ENCODE measurements at places on chromosomes 1 and 21.

DNA sequence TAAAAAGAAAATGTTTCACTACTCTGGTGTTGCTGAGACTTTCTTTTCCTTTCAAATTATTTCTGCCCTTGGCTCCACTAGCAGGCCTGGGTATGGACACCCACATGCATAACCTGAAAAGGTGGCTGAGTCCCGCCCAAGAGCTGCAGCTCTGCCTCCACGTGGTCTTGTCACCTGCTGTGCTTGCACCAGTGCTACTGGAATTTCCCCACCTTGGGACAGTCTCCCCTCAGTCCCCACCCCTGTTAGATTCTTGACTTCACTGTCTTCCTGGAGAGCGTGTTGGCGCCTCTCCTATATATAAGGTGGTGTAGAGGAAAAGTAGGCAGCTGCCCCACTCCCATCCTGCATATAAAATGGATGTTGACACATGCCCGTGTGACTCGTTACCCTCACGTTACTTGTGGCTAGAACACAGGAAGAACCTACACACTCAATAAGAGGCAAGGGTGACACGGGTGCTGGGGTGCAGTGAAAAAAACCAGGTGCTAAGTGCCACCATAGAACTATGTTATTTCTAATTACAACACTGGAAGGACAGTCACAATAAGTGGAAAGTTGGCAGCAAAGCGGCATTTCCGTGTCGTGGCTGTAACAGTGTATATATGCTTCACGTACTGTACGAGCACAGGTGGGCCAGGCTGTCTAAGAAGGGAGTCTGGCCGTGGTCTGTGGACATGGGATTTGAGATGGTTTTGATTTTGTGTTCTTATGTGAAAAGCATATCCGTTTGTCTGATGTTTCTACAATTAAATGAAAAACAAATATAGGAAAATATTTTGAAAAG is 61.0 kb downstream of the POFUT2 start:
- no peak for DNase-seq

DNA sequence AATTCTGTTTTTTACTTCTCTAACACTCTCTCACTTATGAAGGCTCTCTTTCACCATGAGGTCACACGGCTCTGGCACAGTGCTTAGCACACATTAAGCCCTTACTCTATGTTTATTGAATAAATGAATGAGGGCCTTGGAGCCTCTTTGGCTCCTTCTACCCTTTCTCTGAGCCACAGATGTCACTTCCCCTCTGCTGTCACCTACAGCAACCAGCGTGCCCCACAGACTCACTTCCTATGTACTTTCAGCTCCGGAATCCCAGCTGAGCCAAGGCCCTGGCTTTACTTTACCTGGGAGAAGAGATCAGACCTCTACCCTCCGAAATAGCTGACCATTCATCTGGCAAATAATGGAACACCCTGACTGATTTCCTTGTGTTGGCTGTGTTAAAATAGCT is 53.7 kb upstream of the HMCN1 start:
- no peak for DNase-seq

DNA sequence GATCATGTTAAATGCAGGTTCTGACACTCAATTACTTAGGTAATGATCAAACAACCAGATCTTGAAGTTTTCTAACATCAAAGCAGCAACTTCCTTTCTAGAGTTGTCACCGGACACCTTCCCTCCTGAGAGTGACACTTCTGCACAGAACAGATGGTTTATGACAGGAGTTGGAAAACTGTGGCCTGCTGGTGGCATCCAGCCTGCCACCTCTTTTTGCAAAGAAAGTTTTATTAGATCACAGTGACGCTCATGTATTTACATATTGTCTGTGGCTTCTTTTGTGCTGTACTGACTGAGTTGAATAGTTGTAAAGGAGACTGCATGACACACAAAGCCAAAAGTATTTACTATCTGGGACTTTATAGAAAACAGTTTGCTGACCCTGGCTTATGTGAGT is 28.3 kb downstream of the DDR2 start:
- DNase-seq = no peak

- DNase-seq = no peak
Measured at GRCh38 chr1:173474097-173474779, 2.9 kb upstream of the PRDX6 start.

DNA sequence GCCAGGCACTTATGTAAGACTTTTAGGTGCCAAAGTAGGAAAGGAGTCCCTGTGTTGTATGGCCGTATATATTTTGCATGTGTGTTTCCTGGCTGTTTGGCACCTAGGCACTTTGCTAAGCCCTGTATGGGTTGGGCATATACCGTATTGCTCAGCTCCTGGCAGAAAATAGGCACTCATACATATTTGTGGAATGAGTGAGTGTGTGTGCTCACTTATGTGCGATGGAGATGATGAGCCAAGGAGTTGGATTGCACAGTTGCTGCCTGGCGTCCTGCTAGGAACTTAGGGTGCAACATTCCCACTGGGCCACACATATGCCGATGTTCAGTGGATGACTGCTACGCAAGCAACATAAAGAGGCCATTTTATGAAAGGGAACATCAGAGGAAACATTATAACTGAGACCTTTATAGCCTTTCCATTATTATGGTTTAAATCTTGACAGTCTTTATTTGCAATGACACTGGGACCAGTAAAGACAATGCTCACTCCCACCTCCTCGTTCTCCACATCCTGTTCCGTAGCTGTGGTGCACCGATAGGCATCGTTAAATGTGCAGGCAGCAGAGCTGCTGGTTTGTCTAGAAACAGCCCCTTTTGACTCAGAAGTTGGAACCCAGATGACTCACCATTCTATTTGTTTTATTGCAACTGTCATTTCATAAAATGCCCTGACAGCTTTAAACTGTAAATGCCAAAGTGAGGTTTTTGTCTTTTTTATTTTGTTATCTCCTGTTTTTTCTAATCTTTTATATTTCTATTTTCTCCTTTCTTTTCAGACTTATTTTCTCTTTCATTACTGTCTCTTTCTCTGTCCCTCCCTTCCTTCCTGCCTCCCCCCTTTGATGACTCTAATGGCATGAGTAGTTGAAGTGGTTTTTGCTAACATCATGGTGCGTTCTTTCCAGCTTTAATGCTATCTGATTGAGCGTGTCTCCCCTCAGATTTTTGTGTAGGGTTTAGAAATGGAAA is 36.1 kb downstream of the PEX14 start:
- DNase-seq = no peak

- no peak for DNase-seq
Measured at GRCh38 chr1:125065821-125066180, 3881.0 kb downstream of the SRGAP2C start.

GRCh38 chr1:161930064-161930463 is 93.6 kb downstream of the OLFML2B start:
- no peak for DNase-seq

GRCh38 chr1:186819126-186819525 is 9.6 kb upstream of the PLA2G4A start:
- DNase-seq = no peak

GRCh38 chr1:51433972-51434510 is 85.0 kb downstream of the EPS15 start:
- no peak for DNase-seq

- no peak for DNase-seq
Measured at GRCh38 chr1:232443372-232443771, 186.6 kb downstream of the SIPA1L2 start.

GRCh38 chr1:54218883-54219687 is 19.1 kb downstream of the MRPL37 start:
- DNase-seq = no peak

DNA sequence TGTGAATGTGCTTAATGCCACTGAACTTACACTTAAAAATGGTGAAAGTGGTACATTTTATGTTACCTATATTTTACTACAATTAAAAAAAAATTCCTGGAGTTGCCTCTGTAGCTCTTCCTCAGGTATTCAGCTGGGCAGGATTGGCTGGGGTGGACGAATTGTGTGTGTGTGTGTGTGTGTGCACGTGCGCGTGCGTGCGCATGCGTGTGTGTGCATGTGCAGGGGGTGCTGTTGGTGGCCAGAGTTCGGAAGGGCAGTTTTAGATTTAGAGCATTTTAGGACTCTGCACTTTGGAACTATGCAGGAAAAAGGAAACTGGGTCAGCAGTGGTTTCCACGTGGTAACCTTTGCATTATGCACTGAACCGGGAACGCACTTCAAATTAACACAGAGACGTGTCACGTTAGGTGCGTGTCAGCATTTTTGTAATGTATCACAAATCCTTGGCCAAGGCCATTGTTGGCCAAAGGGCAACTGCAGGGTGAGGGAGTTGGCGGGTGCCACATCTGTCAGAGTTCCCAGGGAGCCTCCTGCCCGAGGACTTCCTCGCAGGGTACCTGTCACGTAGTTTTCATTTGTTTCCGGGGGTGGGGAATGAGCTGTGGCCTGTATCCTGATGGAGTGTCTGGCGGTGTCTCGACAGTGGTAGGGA is 312.8 kb downstream of the CAMTA1 start:
- no peak for DNase-seq

DNA sequence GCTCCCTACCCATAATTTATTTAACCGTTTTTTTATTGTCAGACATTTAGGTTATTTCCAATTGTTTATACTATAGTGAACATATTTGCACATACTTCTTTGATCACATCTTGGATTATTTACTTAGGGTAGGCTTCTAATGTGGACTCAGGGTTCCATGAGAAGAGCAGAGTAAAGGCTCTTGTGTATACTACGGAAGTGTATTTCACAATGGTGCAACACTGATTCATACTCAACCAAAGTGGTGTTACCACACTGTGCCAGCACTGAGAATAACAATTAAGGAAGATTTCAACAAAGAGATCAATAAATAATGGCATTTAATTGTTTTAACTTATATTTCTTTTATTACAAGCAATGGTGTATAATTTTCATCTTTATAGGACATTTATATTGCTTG is 251.2 kb downstream of the ZNF326 start:
- no peak for DNase-seq

GRCh38 chr1:154864189-154864975 is 5.7 kb downstream of the KCNN3 start:
- no peak for DNase-seq

DNA sequence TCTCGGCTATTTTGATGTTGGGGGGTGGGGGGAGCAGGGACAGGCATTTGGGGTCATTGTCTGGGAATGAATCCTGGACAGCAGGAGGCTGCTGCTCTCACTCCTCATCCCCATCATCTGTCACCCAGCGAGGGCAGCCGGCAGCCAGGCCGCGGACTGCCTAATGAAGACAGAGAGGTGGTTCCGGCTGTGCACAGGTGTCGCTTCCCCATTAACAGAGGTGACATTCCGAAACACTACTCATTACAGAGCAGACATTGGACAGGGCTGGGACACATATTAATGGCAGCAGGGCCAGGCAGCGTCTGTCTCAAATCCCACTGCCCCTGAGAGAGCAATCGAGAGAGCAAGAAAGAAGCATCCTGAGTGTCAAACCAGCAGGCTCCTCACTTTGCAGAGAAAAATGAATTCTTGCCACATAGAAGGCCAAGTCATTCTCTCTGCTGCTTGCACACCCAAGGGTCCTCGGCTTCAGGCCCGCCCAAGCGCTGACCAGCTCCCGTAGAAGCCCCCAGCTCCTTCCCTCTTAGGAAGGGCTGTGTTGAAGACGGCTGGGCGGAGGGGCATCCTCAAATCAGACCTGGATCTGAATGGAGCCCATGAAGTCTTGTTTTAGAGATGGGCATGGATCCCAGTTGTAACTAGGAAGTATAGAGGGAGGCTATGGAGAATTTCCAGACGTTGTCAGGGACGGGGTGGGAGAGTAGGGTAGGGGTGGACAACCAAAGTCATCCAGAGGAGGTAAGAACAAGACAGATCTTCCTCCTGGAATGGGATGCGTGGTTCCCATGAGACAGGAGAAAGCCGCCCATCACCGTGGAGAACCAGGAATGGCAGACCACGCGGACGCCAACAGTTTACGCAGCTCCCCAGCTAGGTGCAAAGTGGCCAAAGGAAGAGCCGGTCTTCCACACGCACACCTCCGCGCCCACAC is 8.2 kb upstream of the LEMD1 start:
- DNase-seq = no peak

GRCh38 chr1:32246888-32247273 is at the start of gene FAM167B:
FAM167B (plus strand) TSS chr1:32247222; CDS start chr1:32247422, 200 bp downstream.
- DNase-seq = no peak

DNA sequence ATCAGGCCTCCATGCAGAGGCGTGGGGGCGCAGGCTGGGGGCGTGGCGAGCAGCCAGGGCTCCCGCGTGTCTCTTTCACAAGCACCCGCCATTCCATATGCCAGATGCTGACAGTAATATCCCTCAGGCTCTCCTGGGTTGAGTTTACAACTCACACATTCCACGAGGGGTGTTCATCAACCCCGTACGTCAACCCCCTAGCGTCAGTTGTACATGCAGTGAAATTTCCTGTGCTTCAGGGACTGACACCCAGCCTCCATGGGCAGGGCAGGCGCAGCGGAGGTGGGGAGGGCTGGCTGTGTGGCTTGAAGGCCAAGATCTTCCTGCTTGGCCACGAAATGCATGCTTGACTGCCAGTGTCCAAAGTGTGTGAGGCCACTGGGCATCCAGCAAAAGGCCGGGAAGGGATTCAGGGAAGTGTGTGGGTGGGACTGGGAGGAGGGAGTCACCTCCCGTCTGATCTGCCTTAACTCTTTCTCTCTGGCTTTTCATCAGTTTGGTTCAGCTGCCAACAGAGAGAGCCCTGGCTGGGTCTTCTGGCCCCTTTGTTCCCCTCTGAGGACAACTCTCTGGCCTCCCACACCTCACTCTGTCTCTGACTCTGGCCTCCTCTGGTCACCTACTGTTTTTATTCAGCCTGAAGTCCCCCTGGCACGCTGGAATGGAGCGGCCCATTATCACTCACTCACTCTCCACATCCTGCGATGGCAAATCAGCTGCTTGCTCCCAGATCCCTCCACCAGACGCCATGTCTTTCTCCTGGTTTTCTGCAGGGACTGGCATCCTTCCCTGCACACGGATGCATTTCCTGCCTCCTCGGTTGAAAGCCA is 33.8 kb downstream of the CLIC6 start:
- no peak for DNase-seq

DNA sequence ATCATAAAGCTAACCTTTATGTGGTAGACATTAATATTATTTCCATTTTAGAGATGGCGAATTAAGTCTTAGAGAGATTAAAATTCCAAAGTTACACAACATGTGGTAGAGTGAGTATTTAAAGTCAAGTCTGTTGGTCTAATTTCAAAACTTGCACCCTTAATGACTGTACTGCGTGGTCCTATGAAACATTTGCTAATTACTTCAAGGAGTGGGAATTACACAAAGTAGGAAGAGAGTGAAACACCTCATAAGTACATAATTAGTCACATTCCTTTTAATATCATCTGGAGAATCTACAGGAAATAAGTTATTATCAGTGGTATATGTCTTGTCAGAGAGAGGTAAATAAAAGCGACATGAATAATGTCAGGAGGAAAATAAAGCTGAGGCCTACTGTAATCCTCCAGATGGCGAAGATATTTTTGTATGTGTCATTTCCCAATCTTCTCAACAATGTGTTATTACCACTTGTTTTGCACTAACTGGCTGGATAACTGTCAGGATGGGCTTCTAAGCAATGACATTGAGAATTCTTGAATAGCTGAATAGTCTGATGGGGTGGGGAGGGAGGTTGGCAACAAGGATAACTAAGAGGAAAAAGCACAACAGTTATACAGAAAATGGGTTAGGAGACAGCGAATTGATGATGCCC is 95.5 kb downstream of the TNFSF18 start:
- DNase-seq = no peak

- DNase-seq = no peak
Measured at GRCh38 chr21:38383411-38384237, 114.7 kb downstream of the ERG start.

All from substantia nigra (tissue), 51 donors.